Right ventricle myocardium superior (tissue), 1 donor: ENCODE measurements at places on chromosomes 13 and 19. TPM values are rescaled to one million over a fixed set of nuclear protein-coding genes. Genes with fewer than 3 reads are reported as not detected.

The ZNF560 gene
- not detected for total RNA-seq

GRCh38 chr19:28898249-28898648, 314.7 kb downstream of the UQCRFS1 start:
- no peak for DNase-seq

The PRDX2 gene
- 684 TPM for total RNA-seq

DNA sequence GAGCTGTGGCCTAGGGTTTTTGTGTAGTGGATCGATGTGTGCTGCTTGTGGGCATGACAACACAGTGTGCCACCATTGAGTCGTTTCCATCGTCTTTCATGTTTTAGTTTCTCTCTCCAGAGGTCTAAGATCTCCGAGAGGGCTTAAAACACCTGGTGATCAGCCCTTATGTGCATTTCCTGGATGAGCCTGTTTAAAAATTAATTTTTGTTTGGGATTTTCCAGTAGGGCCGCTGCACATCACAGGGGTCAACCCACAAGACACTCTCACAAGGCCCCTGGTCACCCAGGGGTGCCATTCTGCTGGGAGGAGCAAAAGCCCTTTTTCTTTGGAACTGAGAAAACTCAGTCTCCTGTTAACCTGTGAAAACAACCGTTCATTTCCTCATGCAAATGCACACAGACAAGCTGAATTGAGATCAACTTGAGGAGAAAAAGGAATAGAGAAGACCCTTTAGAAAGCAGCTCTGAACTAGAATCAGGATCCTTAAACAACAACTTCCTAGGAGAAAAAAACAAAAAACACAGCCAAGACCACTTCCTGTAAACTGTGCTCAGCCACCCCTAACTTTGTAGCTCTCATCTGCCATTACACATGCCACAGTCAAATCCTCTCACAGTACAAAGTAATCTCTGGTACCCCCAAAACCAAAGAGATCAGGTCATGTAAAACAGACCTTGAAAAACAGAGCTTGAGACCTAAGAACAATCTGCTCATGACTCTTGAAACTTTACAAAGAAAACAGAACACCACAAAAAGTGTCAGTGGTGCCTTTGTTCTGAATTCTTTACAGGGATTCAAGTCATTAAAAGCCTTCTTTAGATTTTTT, 8.3 kb upstream of the MTRF1 start:
- no peak for DNase-seq

DNA sequence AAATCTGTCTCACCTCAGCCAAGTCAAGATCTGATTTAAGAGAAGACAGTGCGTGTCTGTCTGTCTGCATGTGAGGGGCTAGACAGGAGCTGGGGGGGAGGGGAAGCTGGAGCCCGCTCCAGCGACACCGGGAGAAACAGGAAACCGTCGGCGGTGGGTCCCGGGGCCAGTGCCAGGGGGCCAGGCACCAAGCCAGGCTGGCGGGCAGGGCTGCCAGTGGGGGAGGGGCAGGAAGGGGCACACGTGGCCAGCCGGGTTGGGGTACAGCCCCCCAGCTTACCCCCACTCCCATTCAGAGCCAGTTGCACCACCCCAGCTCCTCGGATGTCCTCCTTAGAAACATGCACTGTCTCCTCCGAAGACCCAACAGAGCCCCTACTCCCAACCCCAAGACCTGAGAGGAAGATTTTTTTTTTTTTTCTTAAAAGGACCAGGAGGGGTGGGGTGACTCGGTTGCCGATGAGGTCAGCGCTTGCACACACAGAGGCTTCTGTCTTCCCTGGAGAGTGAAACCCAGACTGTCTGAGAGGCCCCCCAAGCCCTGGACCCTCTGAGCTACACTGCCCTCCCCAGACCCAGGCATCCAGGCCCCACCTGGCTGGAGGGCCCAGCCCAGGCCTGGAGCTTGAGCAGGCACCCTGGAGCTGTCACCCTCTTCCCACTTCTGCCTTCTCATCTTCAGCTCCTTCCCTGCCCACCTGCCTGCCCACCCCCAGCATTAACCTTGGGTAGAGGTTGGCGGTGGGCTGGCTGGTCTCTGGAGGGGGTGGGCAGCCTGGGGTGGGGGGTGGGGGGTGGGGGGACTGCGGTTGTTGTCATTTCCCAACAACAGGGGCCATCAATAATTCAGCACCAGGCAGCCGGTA, 4.0 kb downstream of the ERF start:
- DNase-seq = no peak

The ZNF540 gene
- 7.9 TPM for total RNA-seq

DNA sequence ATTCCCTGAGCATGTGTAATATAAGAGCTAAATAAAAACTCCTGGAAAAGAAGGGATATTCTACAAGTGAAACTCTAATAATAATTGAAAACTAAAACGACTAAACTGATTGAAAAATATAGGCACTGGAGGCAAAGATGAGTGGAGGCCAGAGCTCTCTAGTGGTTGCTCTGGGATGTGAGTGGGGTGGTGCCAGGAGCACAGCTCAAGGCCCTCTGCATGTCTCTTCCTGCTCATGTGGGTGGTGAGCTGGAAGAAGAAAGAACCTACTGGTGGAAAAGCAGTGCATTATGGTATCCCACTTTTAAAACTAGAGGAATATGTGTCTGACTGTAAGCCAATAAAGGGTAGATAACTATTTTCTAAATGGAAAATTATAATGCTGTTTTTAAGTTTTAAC, 15.8 kb upstream of the ARHGEF7 start:
- no peak for DNase-seq

The SPTBN4 gene
- total RNA-seq = 4.5 TPM

The CEACAM8 gene
- not detected for total RNA-seq

The SPIB gene
- not detected for total RNA-seq

- DNase-seq = no peak
Observed at GRCh38 chr19:30044273-30045248, 102.5 kb downstream of the URI1 start.

DNA sequence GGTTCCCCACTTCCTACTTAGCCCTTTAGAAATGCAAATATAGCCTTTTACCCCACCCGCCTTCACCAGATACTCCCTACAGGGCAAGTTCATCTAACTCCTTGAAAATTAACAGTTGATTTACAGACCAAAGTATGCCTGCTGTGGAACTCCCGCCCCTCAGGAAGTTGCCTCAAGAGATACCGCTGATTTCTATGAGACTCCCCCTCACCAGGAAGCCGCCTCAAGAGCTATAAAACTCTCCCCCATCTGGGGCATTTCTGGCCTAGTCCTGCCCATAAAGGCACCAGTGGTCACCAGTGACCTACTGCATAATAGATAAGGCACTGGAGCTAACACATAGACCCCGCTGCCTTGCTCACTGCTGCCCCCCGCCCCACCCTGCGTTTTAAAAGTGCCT, 201.7 kb upstream of the UBL3 start:
- no peak for DNase-seq

The STOML3 gene
- not detected for total RNA-seq

DNA sequence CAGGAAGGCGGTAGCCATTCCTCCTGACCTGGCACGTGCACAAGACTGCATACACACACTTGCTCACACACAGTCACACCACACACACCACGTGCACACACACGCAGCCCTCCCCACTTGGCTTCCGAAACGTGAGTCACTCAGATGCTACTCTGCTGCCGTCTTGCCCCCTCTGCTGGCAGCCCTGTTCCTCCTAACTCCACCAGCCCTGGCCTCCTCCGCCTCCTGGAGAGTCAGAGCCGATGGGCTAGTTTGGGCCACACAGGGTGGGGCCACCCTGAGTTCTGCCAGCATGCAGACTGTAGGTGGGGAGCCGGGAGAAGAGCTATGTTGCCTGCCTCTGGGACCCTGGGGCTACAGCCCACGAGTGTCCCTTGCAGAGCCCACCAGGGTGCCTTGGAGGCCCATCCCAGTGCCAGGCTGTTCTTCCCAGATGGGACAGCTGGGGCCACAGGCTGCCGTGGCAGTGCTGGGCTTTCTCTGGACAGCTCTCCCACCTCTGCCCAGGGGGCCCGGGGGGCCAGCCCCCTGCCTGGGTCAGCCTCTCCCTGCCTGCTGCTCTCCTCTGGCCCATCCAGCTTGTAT, 12.1 kb downstream of the PIN1 start:
- DNase-seq = peak; percentile 64

The PALM3 gene
- not detected for total RNA-seq

GRCh38 chr19:30920222-30920621, 429.0 kb downstream of the TSHZ3 start:
- no peak for DNase-seq

DNA sequence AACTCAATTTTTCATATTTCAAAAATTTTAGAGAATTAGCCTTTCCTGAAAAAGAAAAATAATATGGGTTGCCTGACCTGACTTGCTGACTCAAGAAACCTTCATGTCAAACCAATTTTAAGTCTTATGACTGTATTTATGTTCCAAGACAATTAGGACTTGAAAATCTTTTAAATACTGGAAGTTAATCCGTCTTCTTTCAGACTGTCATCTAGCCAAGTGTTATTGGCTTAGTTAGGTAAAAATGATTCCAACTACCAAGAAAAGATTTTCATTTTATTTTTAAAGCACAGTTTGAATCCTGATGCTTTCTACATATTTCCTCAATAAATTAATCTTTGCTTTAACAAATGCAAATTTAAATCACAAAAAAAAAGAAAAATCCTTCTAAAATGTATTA, 337.6 kb downstream of the SLITRK6 start:
- DNase-seq = no peak

The HIPK4 gene
- not detected for total RNA-seq

GRCh38 chr19:17617807-17618192, 62.4 kb downstream of the COLGALT1 start:
- no peak for DNase-seq

DNA sequence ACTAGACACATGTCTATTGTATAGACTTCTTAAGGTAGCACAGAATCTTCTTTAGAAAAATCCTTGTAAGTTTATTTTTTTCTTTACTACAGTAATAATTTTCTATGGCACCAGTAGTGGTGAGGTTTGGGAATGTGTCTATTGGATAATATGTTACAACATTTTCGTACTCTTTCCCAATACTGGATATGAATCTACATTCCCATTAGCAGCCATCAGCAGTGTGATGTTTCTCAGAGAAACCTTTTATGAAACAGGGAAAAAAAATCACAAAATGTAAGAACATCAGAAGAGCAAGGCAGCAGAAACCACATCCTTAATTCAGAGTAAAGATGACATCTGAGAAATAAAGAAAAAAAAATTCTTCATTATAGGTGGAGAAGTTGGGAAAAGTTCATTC, 83.3 kb downstream of the POSTN start:
- DNase-seq = no peak

DNA sequence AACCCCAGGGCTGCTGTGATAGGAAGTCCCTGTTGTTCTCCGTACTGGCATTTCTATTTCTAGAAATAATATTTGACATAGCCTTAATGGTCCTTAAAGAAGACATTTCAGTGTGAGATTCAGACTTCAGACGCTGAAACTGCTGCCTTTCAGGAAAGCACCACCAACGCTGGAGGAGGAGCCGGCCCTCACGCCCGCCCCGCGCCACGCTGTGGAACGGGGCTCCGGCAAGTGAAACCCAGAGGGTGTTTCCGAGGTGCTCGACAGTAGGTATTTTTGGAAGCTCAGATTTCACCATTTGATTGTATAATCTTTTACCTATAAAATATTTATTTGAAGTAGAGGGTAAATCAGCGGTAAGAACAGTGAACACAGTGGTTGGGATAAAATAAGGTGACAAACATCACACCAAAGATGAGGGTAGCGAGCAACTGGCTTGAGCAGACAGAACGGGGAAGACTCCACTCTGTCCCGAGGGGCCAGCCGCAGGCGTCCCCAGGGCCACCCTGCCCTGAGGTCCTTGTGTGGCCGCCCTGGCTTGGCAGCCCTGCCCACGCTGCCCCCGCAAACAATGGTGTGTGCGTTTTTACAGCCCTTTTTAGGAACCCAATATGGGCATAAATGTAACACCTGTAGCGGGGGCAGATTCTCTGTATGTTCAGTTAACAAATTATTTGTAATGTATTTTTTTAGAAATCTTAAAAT, 85.6 kb upstream of the MCF2L start:
- DNase-seq = no peak

DNA sequence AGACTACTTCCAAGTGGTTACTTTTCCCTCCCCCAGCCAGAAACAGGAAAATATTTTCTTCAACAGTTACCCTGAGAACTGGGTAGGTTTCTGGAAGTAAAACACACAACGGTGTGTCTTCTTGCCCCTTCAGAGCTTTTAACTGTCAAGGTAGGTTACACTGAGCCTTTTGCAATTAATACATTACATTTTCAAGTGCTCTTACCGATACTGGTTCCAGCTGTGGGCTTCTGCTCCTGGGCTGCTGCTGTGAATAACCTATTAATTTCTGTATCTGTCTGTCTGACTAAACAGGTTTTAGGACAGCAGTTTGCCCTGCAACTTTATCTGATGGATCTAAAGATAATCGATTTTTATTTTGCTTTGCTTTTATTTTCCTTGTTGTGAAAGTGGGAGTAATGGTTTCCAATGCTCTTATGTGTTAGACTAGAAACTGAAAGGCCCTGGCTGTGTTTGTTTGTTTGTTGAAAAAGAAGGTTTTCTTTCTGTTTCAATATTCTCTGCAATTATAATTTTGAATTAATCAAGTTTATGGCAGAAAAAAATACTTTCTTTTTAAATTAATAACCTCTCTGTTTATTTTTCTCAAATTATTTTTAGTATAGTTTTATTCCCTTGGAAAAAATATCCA, 196.7 kb upstream of the SLITRK6 start:
- DNase-seq = no peak

The KLF1 gene
- total RNA-seq = not detected

- DNase-seq = peak; percentile 74
Observed at GRCh38 chr13:33127009-33127551, 110.9 kb downstream of the KL start.

DNA sequence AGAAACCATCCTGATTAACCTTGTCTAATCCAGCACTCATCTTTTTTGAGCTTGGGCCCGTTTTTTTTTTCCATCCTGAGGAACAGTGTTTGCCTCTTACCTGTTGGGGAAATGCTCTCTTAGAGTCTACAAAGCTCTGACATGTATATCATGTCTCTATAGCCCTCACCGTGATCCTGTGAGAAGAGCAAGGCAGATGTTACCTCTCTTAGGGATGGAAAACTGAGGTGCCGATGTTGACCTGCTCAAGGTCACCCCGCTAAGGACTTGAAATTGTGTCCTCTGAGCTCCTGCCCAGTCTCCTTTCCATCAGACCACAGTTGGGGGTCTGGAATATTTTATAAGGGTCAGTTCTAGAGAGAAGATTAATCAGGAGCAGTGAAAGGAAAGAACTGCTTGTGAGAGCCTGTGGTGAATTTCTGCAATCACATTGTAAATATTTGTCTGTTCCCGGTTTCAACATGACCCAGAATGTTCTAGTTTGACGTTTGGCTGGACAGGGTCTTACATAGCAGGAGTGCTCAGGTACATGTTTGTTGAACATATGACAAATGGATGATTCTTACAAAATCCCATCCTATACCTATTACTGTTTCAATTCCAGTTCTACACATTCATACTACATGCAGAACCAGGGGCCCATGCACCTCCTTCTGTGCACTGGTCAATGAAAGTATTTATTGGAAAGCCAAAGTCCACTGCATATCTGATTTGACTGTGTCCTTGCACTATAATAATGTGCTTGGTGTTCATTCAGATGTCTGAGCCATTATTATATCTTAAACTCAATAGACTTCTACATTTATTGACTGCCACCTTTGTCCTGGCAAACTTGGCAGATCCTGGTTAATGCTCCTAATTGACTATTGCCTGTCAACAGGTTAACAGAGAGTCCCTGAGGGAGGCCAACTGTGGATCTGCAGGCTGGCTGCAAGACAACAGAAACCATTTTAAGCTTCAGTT, 12.1 kb downstream of the SLC25A15 start:
- no peak for DNase-seq

GRCh38 chr13:31930901-31931522, 100.6 kb upstream of the FRY start:
- DNase-seq = no peak

- DNase-seq = no peak
Observed at GRCh38 chr19:14369399-14370168, 11.7 kb upstream of the ADGRE5 start.
